ENCODE measurements at places on chromosomes 5 and 9.

DNA sequence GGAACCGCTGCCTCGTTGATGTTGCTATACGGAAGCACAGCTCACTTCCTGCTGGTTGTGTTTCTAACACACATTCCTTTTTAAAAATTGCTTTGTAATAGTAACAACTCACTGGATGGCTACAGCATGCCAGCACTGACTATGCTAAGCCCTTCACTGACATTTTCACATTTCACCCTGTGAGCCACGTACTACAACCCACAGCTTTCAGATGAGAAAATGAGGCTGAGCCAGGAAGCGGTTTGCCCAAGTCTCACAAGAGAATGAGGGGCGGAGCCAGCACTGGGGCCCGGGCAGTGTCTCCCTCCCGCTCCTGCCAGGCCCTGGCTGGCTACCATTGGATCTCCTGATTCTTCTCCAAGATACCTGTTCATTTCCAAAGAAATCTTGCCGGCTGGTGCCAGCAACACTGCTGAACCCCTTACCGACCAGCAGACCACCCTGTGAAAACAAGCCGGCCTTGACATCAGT is 38.3 kb downstream of the FAM78A start:
- peak; percentile 74 for DNase-seq

GRCh38 chr5:57539281-57539701 is 56.7 kb upstream of the ACTBL2 start:
- no peak for DNase-seq

GRCh38 chr9:38305582-38305981 is 86.9 kb upstream of the ALDH1B1 start:
- no peak for DNase-seq

GRCh38 chr5:125446986-125447385 is 700.5 kb upstream of the ZNF608 start:
- no peak for DNase-seq

DNA sequence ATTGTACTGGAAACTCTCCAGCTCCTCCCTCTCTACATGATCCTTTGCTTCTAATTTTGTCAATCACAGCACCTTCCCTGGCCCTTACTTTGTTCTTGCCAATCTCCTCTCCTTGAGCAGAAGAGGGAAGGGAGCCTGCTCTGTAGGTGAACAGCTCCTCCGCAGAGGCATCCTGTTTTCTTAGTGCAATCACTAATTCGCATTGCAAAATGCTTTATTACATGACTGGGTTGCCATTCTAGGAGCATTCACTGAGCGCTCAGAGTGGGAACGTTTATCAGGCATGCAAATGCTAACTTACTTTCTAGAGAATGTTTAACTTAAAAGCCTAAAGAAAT is 416 bp upstream of the SNX18 start:
- no peak for DNase-seq
